Activated naive CD4-positive, alpha-beta T cell treated with anti-CD3 and anti-CD28 coated beads, Interleukin-2, amount 50 U/mL, for 72 hours (primary cell): ENCODE measurements at places on chromosomes 1 and 21.

- DNase-seq, result no peak
Observed at GRCh38 chr21:45145146-45145545, 70.8 kb downstream of the ADARB1 start.

GRCh38 chr1:101482306-101482705 lies 245.5 kb downstream of the S1PR1 start:
- DNase-seq, result no peak

DNA sequence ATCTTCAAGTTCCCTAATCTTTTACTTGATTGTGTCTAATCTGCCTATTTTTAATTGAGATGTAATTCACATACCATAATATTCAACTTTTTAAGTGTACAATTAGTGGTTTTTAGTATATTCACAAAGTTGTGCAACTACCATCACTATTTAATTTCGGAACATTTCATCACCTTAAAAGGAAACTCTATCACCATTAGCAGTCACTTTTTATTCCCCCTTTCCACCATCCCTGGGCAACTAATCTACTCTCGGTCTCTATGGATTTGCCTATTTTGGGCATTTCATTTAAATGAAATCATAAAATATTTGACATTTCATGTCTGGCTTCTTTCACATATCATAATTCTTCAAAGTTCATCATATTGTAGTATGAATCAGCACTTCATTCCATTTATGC lies 30.6 kb upstream of the HYI start:
- DNase-seq, result no peak

DNA sequence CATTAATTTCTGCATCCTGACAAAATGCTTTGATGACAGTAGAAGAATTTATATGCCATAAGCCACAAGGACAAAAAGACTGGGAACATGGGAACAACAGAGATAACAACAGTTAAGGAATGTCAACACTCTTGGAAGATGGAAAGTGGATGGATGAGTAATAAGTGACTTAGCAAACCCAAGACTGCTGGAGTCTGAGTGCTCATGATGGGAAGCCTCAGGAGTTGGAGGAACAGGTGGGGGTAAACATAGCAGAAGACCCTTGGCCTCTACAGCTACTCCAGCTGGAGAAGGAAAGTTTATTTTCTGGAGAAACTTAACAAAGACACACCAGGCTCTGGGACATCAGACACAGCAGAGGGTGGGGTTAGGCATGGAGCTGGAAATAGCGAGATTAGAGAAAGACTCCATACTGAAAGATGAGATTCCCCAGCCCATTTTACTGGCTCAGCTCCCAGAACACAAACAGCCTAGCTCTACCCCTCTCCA lies 13.6 kb downstream of the G0S2 start:
- no peak for DNase-seq

DNA sequence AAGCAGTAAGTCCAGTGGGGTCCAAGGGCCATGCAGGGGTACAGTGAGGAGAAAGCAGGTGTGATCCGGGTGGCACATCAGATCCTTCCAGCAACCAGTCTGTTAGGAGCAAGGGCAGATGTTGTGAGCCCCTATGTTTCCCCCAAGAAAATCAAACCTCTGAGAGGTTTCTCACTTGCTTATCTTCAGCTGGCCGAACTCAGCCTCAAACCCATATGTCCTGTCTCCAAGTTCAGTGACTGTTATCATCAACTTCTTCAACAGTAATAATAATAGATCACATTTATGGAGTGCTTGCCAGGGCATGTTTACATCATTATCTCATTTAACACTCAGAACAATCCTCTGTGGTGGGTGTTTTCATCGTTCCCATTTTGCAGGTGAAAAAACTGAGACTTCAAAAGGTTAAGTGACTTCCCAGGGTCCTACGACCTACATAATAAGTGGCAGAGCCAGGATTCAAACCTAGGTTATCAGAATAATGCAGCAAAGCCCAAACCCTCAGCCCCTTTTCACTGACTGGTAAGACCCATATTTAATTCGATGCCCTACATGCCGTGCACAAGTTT lies 3.3 kb downstream of the CAPN2 start:
- no peak for DNase-seq

DNA sequence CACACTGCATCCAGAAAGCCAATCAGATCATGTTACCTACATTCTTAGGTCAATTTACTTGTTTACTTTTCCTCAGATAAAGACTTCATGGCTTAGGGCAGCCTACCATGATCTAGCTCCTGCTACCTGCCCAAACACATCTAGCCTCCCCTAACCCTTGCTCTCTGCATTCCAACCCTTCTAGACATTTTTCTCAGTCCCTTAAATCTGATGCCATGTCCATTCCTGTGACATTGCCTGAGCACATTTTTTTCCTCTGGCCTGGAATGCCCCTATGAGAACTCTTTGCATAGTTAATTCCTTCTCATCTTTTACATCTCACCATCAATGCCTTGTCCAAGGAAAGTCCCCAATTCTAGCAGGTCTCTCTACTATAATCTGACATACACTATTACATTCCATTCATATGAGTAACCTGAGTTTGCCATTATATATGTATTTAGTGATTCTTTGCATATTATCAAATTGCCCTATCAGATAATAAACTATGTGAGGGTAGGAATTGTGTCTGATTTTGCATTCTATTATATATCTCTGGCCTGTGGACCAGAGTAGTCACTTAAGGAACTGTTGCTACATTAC lies 166.9 kb downstream of the COL11A1 start:
- no peak for DNase-seq

GRCh38 chr1:30782361-30783255 lies 25.0 kb upstream of the LAPTM5 start:
- DNase-seq, result peak; percentile 74

GRCh38 chr1:246550402-246550801 lies 15.7 kb downstream of the TFB2M start:
- no peak for DNase-seq

- DNase-seq, result no peak
Observed at GRCh38 chr1:114269539-114269938, 115.9 kb upstream of the SYT6 start.

DNA sequence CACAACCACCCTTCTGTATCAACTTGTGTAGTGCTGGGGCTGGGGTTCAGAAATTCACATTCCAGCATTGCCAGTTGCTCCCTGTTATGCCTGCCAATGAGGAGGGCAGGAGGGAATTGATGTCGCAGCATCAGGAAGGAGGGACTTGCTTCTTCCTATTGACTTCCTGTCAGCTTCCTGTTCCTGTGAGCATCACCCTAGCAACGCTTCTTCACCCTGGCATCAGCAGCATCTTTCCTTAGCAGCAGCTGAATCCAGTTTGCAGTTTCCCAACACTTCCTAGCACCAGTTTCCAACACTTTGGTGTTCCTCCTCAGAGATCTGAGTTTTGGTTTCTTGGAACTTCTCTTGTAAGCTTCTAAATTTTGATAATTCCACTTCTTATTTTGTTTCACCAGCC lies 8.9 kb upstream of the TRIM62 start:
- no peak for DNase-seq

DNA sequence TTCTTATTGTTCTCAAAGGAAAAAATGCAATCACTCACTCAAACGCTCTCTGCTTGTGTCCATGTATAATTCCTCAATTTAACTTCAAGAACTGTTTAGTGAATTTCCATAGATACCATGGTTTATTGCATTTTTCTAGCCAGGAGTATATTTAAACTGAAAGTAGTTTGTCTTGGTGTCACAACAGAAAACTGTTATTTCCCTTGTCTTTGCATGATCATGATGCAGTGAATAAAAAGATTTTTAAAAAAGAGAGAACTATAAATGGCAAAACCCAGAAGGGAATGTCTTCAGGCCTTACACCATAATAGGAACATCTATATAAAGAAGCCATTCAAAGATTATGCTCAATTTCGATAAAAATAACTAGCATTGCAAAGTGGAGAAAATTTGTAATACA lies 523.5 kb upstream of the ADGRL4 start:
- no peak for DNase-seq

DNA sequence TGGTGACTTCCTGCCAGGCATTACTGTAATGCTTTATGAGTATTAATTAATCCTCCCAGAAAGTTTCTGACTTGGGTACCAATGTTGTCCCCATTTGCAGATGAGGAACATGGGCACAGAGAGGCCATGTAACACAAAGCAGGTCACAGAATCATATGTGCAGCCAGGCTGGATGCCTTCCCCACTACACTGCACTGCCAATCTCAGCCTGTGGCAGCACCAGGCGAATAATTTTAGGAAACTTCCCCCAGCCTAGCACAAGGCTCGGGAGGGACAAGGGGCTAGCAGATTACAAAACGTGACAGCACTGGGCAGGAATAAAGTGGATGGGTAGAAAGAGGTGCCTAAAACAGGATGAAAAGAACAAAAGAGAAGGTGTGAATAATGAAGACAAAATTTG lies 331.7 kb upstream of the PROX1 start:
- DNase-seq, result no peak

- DNase-seq, result no peak
Observed at GRCh38 chr1:231376875-231377549, 38.9 kb downstream of the SPRTN start.

- DNase-seq, result no peak
Observed at GRCh38 chr1:230407351-230407750, 18.8 kb downstream of the PGBD5 start.

- no peak for DNase-seq
Observed at GRCh38 chr1:106926803-106927582, 129.5 kb upstream of the PRMT6 start.

GRCh38 chr1:202806845-202807450 lies 1.3 kb downstream of the KDM5B start:
- peak; percentile 57 for DNase-seq

DNA sequence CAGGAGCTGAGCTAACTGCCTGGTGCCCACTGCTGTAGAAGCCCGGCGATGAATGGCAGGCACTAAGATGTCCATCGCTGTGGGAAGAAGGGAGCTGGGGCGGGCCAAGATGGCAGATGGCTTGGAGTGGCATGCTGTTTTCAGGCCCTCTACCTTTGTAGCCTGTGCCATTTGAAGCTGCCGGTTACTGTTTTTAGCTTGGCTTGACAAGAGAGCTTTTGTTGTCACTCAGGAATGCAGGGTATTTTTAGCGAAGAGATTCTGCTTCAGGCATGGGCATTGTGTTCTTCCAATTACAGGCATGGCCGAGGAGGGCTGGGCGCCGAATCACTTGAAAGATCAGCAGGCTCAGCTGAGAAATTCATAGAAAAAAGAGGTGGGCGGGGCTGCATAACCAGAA lies 348.7 kb downstream of the RPS6KC1 start:
- no peak for DNase-seq

DNA sequence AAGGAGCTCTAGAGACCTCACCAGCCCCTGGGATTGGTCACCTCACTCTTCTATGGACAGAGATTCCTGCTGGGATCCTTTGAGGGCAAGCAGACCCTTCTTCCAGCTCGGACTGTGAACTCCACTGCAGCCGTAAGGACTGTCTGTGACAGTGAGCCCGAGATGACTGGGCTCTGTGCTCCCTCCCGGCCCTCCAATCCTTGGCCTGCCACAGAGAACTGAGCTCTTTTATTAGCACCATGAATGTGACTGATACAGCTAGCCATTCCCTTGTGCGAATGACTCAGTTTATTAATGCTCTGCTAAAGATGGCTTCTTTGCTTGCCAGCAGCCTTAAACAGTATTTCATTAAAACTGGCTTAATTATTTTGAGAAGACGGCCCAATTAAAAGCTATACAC lies 194.6 kb upstream of the LMO4 start:
- DNase-seq, result no peak

GRCh38 chr1:206666031-206666561 lies 18.6 kb upstream of the MAPKAPK2 start:
- no peak for DNase-seq

DNA sequence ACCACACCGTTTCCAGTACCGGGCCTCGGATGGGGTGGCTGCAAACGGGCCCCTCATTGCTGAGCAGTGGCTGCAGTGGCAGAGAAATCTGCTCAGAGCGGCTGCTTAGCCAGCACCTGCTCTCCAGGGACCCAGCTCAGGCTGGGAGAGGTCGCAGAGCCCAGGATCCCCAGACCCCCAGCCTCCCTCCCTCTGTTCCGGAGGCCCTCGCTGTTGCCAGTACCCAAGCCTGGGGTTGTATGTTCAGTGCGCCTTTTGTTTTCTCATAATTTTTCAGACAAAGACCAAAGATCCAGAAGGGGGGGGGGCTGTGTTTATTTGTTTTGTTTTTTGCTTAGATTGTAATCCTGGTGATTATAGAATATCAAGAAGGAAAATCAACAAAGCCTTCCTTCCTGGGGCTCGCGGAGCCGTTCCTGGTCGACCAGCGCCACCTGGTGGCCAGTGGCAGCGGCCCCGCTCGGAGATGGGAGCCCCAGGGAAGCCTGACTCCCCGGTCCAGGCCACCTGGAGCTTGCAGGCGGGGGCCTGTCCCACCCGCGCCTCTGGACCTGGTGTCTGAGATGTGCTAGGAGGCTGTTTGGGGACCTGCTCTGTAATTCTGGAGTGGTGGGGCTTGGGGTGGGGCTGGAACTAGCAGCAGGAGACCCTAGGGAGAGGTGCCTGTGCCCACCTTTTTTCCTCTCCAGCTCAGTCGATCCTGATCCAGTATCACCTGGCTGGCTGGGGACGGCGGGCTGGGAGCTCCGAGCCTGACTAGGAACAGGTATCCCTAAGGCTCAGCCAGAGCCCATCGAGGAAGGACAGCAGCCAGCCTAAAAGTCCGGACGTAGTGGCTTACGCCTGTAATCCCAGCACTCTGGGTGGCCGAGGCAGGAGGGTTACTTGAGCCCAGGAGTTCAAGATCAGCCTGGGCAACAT lies 123.9 kb upstream of the VAMP3 start:
- DNase-seq, result no peak

- DNase-seq, result no peak
Observed at GRCh38 chr21:33036430-33037162, 10.9 kb downstream of the OLIG2 start.

DNA sequence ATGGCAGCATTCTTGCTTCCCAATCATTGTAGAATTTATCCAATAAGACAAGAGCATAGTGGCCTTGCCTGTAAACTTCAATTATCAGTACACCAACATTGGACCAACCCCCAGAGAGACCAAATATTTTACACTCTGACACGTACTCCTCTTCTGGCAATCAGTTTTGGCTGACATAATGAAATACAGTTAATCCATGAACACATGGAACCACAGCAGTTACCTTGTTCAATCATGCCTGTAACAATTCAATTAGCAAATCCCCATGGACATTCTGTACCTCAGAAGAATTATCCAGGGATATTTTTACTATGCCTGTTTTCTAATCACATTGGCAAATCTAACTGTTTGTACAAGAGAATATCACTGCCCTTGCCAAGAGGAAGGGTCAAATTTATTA lies 2162.0 kb downstream of the MRPL39 start:
- DNase-seq, result no peak

- DNase-seq, result no peak
Observed at GRCh38 chr1:58829866-58830265, 46.0 kb upstream of the JUN start.

GRCh38 chr1:222026280-222026679 lies 284.4 kb upstream of the DUSP10 start:
- no peak for DNase-seq

DNA sequence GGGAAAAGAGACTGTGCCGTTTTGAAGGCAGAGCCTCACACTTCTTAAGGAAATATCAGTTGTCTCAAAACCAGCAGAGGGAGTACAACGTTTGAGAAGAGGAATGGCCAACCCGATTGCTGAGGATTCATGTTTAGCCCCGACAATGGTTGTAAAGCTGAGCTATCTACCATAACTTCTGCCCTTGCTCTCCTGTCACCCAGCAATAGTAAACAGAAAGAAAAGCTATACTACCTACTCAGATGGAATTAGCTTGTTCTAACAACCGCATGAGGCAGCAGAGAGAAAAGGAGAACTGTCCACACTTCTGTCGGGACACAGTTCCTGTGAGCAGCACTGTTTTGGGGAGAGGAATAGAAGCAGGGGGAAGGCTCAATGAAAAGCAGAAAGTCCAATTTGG lies 91.2 kb downstream of the SLC45A1 start:
- DNase-seq, result no peak
